ENCODE measurements at places on chromosomes 5 and 9.
A peak's percentile ranks its signal among the peaks of the same experiment; 100 is the strongest.

GRCh38 chr5:153985498-153985897 lies 53.2 kb downstream of the FAM114A2 start:
- no peak for DNase-seq

DNA sequence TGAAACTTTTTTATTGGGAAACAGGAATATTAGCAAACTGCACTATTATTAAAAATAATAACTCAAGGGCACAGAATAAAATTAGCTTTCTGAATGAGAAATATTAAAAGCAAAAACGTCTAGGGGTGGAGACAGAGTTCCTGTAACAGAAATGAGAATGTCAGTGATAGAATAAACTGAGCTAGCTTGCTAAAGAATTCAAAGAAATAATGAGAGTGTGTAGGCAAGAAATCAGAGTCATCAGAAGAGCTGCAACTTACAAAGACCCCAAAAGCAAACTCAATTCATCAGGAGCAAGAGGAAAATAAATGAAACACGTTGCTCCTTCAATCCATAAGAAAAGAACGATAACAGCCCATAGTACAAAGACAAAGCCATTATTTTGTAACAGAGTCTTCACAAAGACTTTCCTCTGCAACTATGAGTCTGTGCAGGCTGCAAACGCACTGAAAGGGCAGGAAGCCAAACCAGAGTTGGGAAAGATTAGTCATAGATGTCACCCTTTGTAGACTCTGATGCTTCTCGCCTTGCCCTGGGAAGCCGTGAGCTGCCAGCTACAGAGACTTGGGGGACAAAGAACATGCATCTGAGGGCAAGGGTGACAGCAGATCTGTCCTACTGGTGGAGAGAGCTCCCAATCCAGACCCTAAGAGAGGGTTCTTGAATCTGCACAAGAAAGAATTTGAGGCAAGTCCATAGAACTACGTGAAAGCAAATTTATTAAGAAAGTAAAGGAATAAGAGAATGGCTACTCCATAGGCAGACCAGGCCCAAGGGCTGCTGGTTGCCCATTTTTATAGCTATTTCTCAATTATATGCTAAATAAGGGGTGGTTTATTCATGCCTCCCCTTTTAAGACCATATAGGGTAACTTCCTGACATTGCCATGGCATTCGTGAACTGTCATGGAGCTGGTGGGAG lies 40.8 kb downstream of the SHC3 start:
- DNase-seq: peak; percentile 59

GRCh38 chr5:39905356-39905755 lies 480.6 kb upstream of the DAB2 start:
- DNase-seq: no peak

DNA sequence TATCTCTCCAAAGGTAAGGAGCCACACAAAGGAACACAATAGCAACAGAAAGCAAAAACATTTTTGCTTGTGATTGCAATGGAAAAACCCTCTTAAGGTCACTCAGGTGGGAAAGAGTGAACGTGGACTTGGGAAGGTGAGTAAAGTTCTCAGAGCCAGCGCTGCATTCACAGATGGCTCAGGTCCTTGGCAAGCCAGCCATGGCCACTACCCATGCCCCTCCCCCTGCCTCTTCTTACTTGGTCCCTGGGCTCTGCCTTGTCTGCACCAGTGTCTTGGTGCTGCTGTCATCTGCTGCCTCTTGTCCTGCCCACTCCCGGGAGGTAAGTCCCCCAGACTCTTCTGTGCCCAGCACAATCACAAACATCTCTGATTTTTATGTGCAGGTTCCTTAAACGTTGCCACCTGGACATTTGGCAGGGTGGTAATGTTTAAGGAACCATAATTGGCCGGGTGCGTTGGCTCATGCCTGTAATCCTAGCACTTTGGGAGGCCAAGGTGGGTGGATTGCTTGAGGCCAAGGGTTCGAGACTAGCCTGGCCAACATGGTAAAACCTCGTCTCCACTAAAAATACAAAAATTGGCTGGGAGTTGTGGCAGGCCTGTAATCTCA lies 74.6 kb downstream of the FEM1C start:
- no peak for DNase-seq

DNA sequence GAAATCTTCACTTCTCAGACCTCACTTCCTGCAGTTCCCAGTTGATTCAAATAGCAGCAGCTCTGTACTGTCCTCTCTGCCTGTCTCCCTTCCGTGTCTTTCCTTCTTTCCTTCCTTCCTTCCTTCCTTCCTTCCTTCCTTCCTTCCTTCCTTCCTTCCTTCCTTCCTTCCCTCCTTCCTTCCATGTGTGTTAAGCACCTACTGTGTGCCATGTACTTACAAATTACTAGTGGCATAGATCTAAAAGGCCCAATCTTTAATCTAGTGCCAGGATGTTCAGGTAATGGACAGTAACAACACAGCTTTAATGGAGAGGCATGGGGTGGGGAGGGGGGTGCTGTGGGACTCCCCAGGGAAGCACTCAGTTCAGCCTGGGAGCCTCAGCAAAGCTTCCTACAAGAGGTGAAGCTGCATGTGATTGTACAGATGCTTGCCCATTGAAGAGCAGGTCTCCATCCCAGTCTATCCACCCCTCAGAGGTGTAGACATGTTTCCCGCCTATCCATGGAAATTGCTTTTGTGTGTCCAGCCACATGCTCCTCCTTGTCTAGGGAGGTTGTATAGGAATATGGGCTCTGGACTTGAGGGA lies 106.0 kb downstream of the RGS3 start:
- no peak for DNase-seq

- no peak for DNase-seq
Measured at GRCh38 chr5:143582869-143583268, 179.4 kb upstream of the NR3C1 start.

GRCh38 chr9:14316602-14317300 lies 2.8 kb upstream of the NFIB start:
- no peak for DNase-seq

- DNase-seq: no peak
Measured at GRCh38 chr5:104977529-104977928, 1414.9 kb upstream of the NUDT12 start.

DNA sequence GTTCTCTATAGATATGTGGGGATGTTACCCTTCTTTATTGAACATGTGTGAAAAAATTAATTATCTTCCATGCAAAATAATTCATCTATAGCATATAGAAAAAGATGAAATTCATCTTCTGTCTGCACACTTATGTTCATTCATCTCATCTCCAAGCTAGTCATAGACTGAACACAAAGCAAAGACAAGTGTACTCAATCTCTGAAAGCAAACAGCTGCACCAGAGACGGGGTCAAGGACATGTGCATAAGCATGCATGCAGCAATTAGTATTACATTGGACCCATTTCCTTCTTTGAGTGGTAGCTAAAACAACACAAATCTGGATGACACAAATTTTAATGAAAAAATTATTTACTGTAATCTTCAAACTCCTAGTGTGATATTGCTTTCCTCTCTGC lies 547.0 kb upstream of the COX7C start:
- no peak for DNase-seq

DNA sequence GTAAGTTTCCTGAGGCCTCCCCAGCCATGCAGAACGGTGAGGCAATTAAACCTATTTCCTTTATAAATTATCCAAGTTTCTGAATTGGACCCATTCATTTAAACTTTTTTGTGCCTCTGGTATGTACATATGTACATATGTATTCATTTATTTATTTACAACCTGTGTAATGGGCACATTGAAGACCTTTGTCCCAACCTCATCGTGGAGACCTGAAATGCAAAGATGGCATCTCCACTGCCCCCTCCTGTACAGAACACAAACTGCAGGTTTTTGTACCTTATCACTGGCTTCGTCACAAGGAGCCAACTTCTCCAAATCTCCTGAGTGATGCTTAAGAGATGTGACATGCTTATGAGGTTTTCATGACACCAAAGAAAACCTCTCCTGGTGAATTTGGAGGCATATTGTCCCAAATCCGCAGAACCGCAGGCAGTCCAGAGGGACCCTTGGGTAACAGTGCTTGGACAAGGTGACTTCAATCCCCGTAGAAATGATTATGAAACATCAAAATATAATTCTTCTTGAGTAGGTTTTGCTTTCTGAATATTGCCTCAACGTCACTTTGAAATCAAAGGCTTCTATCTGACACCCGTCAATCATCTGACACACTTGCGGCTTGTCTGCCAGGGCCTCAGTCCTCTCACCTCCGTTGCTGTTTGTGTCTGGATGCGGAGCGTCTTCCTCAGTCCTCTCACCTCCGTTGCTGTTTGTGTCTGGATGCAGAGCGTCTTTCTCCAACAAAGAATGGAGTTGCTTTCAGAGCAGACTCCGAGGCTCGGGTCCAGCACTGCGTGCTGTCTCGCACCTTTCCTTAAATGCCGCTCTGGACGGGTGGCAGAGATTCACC lies 135.0 kb upstream of the IRX4 start:
- peak; percentile 33 for DNase-seq

- no peak for DNase-seq
Measured at GRCh38 chr9:87233899-87234455, 263.7 kb upstream of the DAPK1 start.

- no peak for DNase-seq
Measured at GRCh38 chr9:10050016-10050415, 562.8 kb downstream of the PTPRD start.

GRCh38 chr9:131323629-131324028 lies 34.1 kb downstream of the PLPP7 start:
- no peak for DNase-seq

GRCh38 chr5:14397717-14398116 lies 183.9 kb upstream of the OTULINL start:
- no peak for DNase-seq

DNA sequence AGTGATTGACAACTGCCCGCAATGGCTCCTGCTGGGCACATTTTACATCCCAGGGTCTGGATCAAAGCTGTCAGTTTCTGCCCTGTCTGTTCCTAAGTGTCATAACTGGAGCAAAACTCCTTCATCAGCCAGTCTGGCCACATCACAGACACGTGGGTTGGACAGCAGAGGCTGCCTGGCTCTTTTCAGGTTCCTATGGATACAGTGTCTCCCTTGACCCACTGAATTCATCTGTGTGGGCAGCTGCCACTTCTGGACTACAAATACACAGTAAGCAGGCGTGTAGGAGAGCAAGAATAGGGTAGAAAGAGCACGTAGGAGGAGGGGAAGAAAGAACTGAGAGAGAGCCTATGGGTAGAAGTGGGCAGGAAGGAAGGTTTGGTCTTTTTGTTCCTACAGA lies 238.0 kb downstream of the ENC1 start:
- no peak for DNase-seq

- no peak for DNase-seq
Measured at GRCh38 chr9:68852941-68853340, 147.9 kb downstream of the PIP5K1B start.

GRCh38 chr9:89597711-89598362 lies 7.0 kb upstream of the GADD45G start:
- no peak for DNase-seq

DNA sequence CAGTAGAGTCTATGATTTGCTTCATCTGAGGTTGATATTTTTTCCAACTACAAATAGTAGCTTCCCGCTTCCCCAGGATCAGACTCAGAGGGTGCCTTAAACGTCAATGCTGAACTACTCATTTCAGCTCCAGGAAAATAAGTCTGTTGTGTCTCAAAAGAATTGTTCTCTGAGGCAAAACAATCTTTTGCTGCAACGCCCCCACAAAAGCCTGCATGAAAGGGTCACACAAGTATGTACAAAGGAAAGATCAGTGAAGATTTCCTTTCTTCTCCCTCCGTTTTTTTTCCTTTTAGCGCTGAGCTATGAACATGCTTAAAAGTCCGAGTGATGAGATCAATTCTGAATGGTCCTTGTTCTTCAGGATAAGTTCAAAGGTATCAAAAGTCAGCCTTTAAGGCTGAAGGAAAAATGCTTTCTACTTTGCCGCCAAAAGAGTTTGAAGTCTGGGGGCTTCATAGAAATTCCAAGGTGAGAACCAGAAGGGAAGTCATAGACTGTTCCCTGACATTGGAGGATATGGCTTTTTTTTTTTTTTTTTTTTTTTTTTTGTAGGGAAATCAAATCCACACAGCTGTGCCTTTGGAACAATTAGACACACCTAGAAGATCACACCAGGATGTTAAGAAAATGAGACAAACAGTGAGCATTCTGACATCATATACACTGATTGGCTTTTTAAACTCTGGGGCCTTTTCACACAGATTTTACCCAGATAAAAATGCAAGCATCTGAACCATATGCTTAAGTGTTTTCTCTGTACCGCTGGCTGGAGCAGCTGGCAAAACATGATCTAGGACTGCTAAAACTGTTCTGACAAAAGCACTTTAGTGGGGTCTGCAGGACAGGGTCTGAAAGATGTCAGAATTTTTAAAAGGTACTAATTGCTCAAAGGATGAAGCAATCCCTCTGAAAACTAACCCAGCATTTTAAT lies 329.3 kb downstream of the ENC1 start:
- DNase-seq: no peak

GRCh38 chr5:72871366-72872024 lies 55.0 kb downstream of the TNPO1 start:
- no peak for DNase-seq

GRCh38 chr9:79166005-79166404 lies 405.8 kb upstream of the TLE4 start:
- DNase-seq: no peak

GRCh38 chr9:108813951-108814601 lies 41.7 kb downstream of the ACTL7B start:
- peak; percentile 38 for DNase-seq

DNA sequence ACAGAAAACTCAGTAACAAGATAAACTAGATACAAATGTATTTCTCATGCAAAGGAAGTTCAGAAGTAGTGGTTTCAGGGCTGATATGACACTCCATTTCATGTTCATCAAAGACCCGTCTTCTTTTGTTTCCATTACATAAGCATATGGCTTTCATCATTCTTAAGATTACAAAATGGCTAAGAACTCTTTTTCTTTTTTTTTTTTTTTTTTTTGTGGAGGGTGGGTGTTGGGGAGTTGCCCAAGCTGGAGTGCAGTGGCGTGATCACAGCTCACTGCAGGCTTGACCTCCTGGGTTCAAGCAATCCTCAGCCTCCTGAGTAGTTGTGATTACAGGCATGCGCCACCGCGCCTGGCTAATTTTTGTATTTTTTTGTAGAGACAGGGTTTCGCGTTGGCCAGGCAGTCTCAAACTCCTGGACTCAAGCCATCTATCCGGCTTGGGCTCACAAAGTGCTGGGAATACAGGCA lies 22.0 kb upstream of the PTBP3 start:
- DNase-seq: no peak

DNA sequence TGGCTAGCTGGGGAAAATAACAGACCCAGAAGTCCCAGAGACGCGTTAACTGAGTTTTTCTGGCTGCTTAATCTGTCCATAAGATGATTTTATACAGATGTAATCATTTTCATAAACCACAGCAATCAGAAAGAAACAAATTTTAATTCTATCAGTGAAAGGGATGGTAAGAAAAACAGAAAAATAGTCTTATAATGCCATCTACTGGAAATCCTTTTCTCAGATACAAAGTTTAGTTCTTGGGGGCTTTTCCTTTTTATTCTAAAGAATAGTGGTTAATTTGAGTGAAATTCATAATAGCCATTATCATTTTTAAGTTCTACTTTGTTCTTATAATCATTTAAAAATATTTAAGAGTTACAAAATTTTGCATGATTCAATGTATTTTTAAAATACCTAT lies 44.4 kb downstream of the DROSHA start:
- no peak for DNase-seq

- no peak for DNase-seq
Measured at GRCh38 chr9:21660976-21661375, 141.5 kb upstream of the MTAP start.
